ENCODE measurements at places on chromosomes 16 and 17.

GRCh38 chr17:77279448-77280303 lies 138.9 kb downstream of the SEC14L1 start:
- DNase-seq = no peak

GRCh38 chr17:59561042-59561441 lies 4.4 kb upstream of the DHX40 start:
- DNase-seq = no peak

- DNase-seq = no peak
Measured at GRCh38 chr16:89232107-89232506, 14.6 kb downstream of the ZNF778 start.

DNA sequence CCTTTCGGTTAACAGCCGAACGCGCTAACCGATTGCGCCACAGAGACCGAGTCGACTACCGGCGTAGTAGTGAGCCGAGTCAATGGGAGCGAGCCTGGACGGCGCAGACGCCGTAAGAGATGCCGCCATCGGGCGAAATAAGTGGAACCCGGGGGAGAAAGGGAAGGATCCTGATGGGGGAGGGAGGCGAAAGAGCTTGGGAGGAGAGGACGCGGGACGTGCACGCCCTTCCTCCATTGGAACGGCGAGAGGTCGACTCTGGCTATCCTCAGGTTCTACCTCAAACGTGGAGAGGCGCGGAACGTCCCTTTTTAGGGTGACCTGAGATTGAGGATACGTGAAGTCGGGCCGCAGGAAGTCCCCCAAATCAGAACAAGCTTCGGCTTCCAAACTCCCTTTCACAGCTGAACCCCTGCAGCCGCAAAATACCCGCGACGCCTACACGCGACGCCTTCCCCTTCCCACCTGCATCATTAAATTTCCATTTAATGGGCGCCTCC lies 683 bp upstream of the PSMB3 start:
- no peak for DNase-seq

DNA sequence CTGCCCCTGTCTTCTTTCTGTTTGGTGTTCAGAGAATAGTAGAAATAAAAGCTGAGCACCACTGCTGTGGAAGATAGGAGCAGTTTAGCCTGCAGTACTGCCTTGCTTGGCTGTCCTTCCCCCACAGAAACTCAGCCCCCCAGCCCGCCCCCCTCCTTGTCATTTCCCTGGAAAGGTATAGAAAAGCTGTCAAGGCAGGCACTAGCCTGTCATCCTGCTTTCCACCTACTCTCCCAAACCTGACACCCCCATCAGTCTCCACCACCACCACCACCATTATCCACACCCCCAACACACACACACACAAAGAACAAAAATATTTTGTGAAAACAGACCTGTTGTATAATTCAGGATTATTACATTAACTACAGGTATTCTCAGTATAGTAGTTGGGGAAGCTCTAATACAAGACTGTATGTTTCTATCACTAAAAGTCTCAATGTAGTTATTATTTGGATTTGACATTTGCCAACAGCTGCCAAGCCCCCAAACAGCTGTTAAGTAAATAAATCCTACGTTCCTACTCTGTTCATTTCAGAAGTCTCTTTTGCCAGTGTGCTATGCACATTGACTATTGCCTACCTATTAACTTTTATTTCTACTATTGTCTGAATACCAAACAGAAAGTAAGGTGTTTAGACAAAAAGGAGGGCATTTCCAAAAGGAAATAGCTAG lies 128.8 kb downstream of the CYB561 start:
- DNase-seq = no peak

GRCh38 chr17:7404737-7405349 lies 946 bp upstream of the TMEM256 start:
- no peak for DNase-seq

DNA sequence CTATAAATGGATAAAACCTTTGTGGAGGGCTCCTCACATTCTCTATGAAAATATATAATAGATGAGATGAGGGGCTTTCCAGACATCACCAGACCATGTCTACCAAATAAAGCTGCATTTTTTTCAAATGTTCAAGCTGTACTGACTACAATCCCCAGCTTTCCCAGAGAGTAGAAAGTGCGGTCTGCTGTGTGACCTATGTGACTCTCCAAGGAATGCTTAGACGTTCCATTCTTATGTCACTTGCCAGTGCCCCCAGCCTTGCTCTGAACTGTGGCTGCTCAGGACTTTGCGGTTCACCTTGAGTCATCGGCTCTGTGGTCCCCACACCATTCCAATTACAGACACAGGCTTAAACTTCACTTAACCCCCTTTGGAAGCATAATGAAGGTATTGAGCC lies 47.8 kb upstream of the SCNN1B start:
- DNase-seq = no peak

GRCh38 chr17:20009302-20010098 lies at the start of gene SPECC1:
TSS of gene SPECC1 (plus strand) at chr17:20009359. CDS start at chr17:20096652, 87,293 bp downstream.
- DNase-seq = no peak

- no peak for DNase-seq
Measured at GRCh38 chr17:43003542-43004172, 2.9 kb upstream of the IFI35 start.

GRCh38 chr17:48995304-48995973 lies 1.7 kb upstream of the IGF2BP1 start:
- DNase-seq = no peak

DNA sequence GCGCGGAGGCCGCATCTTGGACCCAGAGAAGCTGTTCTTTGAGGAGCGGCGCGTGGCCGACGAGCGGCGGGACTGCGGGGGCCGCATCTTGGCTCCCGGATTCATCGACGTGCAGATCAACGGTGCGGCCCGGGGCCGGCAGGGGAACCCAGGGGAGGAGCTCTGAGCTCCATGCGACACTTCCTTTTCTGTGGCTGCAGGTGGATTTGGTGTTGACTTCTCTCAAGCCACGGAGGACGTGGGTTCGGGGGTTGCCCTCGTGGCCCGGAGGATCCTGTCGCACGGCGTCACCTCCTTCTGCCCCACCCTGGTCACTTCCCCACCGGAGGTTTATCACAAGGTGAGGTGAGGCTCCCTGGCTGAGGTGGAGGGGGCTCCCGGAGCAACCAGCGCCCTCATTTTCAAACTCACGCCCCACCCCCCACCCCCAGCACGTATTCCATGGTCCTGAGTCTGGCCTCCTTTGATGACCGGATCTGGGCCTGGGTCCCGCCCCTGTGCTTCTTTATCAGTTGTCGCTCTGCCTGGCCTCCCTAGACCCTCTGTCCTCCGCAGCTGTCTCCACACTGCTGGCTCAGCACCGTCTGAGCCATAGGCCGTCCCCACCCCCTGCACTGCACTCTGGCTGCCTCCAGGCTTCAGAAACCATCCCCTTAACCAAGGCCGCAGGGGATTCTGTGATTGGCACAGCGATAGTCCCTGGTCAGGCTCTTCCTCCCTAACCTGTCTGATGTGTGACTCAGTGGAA lies 787 bp downstream of the AMDHD2 start:
- no peak for DNase-seq

- DNase-seq = no peak
Measured at GRCh38 chr16:24890746-24891145, 45.0 kb downstream of the SLC5A11 start.

DNA sequence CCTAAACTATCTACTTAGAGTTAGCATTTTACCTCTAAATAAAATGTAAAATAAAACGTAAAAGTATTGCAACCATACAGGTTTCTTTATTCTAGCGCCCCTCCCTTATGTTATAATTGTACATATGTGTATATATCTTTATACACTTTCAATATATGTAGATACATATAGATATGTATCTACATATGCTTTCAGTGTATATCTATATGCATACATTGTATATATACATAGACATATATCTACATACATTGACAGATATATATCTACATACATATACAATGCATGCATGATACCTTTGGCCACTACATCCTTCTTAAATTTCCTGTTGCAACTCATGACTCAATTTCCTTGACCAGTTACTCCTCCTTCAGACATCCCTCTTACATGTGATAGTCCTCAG lies 16.7 kb downstream of the BPTF start:
- no peak for DNase-seq
